ENCODE measurements at places on chromosomes 16 and 17. TPM values are rescaled to one million over a fixed set of nuclear protein-coding genes. Genes with fewer than 3 reads are reported as not detected.

Gene LPO
- total RNA-seq = not detected

DNA sequence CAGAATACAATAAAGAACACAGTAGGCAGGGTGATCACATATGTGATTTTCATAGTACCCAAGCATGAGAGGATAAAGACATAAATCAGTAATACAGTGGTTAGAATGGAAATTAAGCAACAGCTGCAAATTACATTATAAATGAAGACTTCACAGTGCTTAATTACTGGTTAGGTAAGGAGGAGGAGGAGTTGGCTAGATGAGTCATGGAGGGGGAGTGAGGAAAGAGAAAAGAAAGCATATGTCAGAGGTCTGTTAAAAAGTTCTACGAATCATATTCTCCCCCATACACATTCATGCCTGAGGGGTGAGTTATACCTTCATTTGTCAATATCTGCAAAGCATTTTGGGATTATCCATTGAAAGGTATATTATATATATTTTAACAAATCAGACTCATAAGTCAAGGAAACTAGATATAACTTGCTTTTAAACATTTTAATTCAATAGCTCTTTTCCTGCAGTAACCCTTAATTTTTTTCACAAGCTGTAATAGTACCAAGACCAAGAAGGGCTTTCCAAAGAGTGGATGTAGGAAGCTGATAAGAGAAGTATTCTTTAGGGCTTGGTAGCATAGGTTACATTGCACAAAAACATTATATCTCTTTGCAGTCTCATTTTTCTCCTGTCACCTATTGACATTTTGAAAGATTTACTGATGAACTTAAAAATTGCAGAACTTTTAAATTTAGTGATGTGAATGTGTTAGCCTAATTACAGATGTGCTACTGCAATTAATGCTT, 99.3 kb downstream of the STXBP4 start:
- H3K36me3 ChIP-seq = no peaks in the 10 kb centered on the region
- H3K4me3 ChIP-seq = no peak overlapping the region
- H3K4me1 ChIP-seq = peaks cover 3% of the 10 kb centered on the region
- peaks cover 2% of the 10 kb centered on the region for H3K27me3 ChIP-seq
- H3K27ac ChIP-seq = no peak overlapping the region
- no peak for DNase-seq

- peaks cover 6% of the 10 kb centered on the region for H3K4me1 ChIP-seq
- H3K27ac ChIP-seq = no peak overlapping the region
- H3K27me3 ChIP-seq = no peaks in the 10 kb centered on the region
- no peak overlapping the region for H3K4me3 ChIP-seq
Measured at GRCh38 chr16:53837426-53837825, 133.5 kb downstream of the FTO start.

DNA sequence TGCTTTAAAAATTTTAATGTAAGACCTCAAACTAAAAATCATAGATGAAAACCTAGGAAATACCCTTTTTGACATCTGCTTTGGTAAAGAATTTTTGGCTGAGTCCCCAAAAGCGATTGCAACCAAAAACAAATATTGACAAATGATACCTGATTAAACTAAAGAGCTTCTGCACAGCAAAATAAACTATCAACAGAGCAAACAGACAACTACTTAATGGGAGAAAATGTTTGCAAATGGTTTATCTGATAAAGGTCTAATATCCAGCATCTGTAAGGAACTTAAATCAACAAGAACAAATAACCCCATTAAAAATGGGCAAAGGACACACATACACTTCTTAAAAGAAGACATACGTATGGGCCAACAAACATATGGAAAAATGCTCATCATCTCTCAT, 242.5 kb downstream of the BCAS3 start:
- H3K4me1 ChIP-seq = no peaks in the 10 kb centered on the region
- H3K27ac ChIP-seq = no peak overlapping the region
- DNase-seq = no peak

DNA sequence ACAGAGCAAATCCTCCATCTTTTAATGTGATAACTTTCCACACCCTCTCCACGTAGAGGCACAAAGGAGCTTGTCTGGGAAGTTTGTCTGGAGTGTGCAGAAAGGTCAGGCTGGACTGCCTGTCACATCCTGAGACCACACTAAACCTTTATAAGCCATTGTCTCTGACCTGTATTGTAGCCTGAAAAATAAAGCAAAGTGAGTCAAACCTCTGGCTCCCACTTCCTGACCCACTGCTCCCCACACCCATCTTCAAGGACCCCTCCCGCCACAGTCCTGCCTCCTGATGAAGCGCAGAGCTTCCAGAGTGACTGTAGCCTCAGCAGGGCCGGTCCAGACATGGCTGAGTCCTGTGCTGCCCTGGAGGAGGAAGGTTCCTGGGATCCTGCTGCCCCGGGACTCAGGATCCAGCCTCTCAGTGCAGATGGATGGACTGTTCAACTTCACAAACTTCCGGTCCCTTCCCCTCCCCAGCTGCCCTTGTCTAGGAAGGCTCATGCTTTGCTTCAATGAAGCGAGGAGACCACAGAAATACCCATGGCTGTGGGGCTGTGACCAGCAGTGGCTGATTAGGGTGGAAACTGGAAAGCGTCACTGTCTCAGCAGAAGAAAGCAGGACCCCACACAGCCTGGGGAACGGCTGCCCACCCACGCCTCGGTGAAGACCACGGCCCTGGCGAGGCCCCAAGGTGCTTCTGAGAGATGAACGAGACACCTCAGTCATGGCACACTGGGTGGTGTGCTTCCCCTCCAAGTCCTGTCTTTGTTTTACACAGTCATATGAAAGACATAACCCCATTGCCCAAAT, 30.9 kb upstream of the CLEC18B start:
- H3K4me1 ChIP-seq = peaks cover 4% of the 10 kb centered on the region
- H3K27ac ChIP-seq = no peak overlapping the region
- H3K36me3 ChIP-seq = peaks cover 62% of the 10 kb centered on the region
- H3K4me3 ChIP-seq = no peak overlapping the region
- no peak for DNase-seq

Data from activated T-helper 2 cell treated with anti-CD3 and anti-CD28 coated beads, Interferon-gamma antibody, Interleukin-2, Interleukin-4, amounts not matched to agents 10 μg/mL and 5 μg/mL and 100 μg/mL, durations not matched to agents 14 hours and 24 hours and 36 hours (primary cell).